Activated CD8-positive, alpha-beta memory T cell treated with anti-CD3 and anti-CD28 coated beads for 1 hour (primary cell): ENCODE measurements at places on chromosomes 6 and 20.

DNA sequence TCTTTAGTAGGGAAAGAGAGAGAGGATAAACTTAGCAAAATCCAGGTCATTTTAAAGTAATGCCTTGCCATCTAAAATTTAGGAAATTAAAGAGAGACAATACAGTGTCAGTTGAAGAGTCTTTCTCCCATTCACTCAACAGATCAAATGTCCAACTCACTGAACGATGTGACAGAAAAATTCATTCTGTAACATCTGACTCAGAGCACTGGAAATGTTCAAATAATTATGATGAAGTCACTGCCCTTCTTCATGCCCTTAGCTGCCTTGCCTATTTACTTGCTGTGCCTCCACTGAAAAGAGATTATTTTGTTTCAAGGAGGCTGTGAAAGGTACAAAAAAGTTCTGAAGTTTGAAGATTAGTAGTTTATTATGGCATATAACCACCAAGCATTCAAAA is 434.8 kb downstream of the ADGRB3 start:
- no peak for DNase-seq

DNA sequence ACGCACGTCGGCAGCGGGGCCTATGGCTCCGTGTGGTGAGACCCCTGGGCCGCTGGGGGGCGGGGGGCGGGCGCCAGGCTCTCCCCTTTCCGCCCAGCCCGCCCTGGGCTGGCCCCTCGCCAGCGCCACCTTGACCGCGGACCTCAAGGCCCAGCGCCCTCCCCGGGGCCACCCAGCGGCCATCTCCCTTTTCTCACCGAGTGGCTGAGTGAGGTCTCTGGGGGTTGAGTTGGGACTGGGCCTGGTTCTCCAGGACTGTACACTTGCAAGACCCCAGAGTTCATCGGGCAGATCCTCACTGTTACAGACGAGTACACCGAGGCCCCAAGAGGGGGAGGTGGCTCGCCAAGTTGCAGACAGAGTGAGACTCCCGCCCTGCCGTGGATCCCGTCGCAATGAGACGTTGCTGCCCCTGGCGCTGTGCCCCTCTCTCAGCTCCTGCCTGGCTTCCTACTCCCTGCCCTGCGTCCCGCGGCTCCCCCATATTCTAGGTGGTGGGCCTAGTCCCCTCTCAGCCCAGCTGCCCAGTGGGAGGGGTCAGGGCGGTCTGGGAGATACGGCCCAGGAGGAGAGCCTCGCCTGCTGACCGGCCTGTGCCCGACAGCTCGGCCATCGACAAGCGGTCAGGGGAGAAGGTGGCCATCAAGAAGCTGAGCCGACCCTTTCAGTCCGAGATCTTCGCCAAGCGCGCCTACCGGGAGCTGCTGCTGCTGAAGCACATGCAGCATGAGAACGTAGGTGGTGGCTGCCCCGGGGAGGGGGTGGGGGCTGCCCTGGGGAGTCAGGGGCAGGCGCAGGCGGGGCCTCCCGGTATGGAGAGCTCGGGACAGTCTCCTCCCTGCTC is 576 bp downstream of the MAPK13 start:
- DNase-seq = no peak

DNA sequence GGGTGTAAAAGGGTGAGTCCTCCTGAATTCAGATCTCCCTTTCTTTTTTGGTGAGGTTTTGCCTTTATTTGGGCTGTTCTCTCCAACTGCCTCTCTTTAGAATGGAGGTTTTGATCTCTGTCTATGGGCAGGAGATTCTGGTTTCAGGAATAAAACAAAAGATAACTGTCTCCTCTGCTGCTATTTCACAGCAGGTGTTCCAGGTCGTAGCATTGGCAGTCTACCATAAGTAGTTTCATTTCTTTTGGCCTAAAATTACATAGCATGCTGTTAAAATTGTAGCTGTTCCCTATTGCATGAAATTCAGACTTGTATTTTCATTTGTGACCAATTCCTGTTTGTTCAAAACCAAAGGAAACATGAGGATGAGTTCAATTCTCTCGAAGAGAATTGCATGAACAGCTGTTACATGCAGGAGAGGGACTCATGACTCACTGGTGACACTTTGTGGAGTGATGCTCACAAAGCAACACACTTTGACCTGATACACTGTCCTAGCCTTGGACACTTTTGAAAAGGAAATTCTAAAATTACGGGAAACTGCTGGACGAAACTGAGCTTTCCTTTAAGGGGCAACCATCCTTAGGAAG is 76.8 kb upstream of the SIRPG start:
- no peak for DNase-seq

- DNase-seq = no peak
Observed at GRCh38 chr6:91081452-91082067, 494.7 kb upstream of the MAP3K7 start.

GRCh38 chr6:156425359-156426020 is 351.7 kb upstream of the ARID1B start:
- DNase-seq = no peak

DNA sequence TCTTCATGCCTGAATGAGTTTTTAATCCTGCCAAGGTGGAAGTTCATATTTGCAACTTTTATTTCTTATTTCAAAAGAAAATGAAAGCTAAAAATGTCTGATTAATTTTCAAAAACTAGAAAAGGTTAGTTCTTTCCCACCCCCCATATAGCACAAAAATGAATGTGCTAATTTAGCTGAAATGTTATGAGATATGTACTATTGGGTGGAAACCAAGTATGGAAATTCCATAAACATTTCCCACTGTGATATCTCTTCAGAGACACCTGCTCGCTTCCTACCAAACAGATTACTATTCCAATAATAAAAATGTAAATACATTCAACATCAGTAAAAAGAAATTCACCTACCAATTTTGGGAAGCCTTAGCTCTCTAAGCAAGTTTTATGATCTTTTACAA is 678.6 kb upstream of the ID4 start:
- DNase-seq = no peak

DNA sequence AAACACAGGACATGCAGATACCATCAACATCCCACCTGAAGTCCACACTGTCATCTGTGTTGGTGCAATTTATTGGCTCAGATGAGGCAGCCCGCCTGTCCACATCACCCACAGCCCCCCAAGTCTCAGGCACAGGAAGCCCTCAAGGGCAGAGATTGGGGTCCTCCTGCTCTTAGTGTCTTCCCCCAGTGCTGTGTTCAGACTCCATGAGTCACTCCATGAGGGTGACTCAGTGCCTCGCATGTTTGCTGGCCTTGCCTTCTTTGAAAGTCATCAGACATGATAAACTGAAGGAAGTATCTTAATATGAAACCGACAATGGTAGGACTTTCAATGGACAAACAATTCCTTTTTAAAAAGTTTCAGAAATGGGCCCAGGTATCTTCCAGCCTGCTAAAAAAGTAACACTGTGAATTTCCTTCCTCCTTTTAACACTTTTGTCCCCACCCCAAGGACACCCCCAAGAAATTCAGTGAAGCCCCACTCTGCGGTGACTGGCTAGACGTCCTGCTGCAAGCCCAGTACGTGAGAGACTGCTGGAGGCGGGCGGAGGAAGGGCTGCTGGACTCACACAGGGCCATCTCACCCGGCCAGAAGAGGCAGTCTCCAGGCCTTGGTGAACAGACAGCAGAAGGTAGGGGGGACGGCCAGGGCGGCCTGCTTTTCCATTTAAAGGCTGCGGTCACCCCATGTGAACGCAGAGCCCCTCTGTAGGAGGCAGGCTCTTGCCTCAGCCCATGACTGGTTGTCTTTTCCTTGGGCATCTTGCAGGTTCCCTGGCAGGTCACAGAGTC is 43.0 kb upstream of the KCNK16 start:
- DNase-seq = no peak

DNA sequence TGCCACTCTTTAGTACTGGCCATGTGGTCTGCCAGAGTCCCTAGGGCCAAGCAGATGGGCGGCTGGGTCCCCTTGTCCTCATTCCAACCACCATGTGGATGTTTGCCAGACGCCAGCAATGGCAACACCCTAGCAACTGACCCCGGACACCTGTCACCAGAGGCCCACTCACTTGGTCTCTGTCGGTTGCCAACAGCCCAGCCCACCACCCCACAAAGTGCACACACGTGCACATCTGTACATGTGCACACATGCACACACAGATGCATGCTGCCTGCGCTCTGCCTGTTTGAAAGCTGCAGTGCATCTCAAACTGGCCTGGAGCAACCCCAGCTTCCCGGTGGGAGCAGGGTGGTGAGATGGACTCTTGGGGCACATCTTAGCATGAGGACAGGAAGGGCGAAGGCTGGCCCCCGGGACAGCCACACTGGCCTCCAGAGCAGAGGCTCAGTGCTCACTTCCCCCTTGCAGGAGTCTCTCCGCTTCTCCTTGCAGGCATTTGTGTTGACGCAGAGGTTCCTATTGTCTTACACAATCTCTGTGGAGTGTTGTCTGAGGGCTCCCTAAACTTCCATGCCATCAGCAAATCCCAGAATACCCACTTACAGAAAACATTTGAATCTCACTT is 54.0 kb downstream of the PSMG4 start:
- no peak for DNase-seq

DNA sequence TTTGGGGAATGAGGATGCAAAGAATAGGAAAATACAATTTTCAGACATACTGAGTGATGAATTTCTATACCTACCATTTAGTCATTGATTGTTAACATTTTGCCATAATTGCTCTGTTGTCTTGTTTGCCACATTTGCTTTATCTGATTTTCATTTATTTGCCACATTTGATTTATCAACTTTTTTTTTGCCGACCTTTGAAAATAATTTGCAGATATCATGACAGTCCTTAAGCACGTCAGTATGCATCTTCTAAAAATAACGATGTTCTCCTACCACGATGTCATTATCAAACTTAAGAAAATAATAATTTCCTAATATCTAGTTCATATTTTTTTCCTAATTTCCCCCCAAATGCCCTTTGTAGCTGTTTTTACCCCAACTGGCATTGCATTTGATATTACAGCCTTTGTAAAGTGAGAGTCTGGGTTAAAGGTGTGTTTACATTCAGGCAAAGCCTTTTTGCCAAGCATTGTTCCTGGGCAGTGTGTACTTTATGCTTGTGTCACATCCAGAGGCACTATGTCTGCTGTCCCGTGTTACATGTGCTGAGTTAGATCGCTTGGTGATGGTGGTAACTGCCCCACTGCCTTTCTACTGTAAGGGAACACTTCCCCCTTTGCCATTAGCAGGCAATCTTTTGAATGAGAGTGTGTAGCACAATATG is 26.4 kb downstream of the SEC23B start:
- no peak for DNase-seq

- DNase-seq = no peak
Observed at GRCh38 chr6:85452441-85452881, 2.6 kb downstream of the NT5E start.

DNA sequence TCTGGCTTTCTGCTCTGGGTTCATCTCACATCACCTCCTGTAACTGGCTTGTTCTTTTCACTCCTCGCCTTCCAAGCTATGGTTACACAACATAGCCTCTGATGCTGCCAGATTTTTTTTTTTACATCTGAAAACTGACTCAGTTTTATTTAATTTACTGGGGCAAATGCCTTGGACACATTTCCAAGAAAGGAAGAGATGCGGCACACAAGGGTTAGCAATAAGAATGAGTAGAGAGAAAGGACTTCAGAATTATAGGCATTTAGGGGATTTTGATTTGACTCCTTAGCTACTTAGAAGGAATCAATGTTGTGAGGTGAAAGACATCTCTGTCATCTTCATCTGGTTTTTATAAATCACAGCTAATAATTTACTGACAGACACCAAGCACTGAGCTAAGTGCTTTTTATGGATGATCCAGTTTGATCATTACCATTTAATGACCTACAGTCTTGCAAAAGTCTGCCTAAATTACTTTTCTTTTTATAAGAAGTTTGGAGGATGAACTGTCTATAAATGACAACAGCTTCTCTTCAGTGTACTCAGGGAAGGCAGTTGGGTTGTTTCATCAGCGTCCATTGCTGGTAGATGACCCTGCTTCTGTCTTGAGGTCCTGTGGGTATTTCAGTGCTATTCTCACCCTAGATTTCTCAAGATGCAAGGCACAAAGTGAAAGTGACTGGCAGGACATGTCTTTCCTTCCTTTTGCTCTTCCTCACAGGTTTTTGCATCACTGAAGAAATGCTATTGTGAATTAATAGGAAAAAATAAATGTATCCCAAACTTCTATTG is 31.1 kb downstream of the LAMA4 start:
- no peak for DNase-seq

DNA sequence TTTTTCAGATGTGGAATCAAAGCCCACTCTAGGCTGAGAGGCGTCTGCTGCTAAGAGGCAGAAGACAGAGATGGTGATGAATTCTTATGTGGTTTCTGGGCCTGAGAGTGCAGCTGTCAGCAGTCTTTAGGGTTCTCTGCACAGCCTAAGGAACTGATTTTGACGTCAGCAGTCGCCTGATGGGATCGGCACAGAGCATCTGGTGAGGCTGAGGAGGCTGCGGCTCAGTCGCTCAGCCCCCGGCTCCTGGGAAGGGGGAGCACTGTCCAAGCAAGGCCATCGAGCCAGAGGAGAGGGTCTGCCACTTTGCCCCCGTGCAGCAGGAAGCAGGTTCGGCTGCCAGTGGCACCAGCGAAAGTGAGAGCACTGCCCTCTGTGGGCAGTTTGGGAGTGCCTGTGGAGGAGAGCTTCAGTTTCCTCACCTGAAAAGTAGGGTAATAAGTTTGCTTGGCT is 92.5 kb downstream of the TCP11 start:
- peak; percentile 5 for DNase-seq

DNA sequence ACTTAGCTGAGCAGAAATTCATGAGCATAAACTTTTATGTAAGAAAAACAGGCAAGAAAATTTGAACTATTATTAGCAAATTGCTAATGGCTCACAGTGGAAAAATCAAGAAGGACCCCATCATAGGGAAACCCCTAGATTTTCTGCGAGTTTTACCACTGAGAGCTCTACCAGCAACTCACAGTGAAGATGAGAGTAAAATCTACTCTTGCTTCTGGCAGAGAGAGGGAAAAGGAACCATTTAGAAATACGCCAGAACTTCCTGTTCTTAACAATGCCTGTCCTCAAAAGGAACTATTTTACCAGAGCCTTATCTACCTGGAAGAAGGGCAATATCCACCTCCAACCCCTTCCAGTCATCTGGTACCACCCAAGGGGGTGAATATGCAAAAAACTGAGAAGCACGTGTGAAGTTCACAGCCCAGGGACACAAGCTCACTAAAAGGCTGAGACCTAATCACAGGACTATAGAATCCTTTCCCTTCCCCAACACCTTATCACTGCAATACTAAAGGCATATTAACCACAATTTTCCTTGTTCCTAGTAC is 34.4 kb upstream of the ASF1A start:
- DNase-seq = no peak

DNA sequence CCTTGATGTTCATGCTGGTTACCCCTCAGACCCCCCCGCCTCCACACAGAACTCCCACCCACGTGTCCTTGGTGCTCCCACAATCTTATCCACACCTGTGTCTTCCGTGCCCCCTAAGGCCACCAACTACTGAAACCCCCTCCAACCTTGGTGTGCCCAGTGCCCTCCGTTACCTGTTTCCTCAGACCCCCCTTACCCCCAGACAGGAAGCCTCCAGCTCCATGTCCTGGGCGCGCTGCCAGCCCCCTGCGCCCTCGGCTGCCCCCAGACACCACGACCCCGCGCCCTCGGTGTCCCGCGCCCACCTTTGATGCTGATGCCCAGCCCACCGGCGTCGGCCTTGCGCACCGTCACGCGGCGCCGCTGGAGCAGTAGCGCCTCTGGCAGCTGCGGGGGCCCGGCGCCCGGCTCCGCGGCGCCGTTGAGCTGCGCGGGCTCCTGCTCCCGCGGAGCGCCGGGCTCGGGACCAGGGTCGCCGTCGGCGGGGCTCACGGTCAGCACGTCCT is 504 bp downstream of the SNTA1 start:
- DNase-seq = no peak
